Esophagus (tissue), 2 donors: ENCODE measurements at places on chromosomes 2 and 18. TPM values are rescaled to one million over a fixed set of nuclear protein-coding genes. Genes with fewer than 3 reads are reported as not detected.

The ALPP gene
- not detected for polyA plus RNA-seq

The KIF3C gene
- polyA plus RNA-seq = 1.0 TPM

The ALPI gene
- polyA plus RNA-seq = not detected

The SERPINB10 gene
- 0.06 TPM for polyA plus RNA-seq

The TNS1 gene
- 28.3 TPM for polyA plus RNA-seq

The ERBB4 gene
- polyA plus RNA-seq = under 0.01 TPM
